Neuronal stem cell (in vitro differentiated cells): ENCODE measurements at places on chromosomes 12 and 14.

GRCh38 chr12:59858508-59859170, 262.8 kb downstream of the SLC16A7 start:
- DNase-seq = no peak

DNA sequence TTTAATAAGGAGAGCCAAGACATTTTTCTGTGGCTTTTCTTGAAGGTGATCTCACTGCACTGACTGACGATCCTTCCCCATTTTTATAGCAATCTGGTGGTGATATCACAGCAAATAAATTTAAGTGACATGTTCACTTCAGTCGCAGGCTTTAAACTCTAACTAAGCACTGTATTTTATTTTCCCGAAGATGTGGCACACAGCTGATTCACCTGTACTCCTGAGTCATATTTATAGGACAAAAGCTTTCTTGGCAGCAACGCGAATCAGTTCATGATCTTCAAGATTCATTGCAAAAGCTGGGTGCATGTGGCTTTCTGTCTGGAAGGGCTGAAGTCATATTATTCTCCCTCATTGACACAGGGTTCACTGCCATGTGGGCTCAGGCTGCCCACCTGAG, 79.8 kb upstream of the TUNAR start:
- no peak for DNase-seq

GRCh38 chr12:105843986-105844760, 294.6 kb downstream of the NUAK1 start:
- DNase-seq = no peak

- DNase-seq = no peak
Measured at GRCh38 chr14:54651649-54652048, 84.7 kb downstream of the SAMD4A start.

DNA sequence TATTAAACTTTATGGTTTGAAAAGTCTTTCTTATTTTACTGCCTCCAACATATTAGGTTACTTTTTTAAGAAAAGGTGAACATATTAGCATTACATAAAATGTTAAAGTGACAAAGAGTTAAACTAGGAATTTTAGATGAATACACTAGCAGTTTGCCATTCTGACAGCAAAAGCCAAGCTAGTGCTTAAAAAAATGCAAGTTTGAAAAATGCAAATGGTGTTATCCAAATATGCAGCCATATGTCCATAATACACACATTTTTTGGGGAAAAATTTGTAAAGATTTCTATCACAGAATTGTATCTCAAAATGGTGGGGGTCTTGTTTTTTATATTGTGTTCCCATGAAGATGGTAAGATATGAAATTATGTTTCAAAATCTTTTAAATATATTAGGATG, 466.1 kb downstream of the FOXG1 start:
- DNase-seq = no peak

- DNase-seq = no peak
Measured at GRCh38 chr12:100503228-100503628, 29.6 kb downstream of the NR1H4 start.

GRCh38 chr12:85669911-85670310, 166.3 kb downstream of the RASSF9 start:
- DNase-seq = no peak

- no peak for DNase-seq
Measured at GRCh38 chr14:77245820-77246219, 25.2 kb downstream of the NGB start.

- DNase-seq = no peak
Measured at GRCh38 chr12:47458279-47458678, 247.6 kb downstream of the RPAP3 start.

DNA sequence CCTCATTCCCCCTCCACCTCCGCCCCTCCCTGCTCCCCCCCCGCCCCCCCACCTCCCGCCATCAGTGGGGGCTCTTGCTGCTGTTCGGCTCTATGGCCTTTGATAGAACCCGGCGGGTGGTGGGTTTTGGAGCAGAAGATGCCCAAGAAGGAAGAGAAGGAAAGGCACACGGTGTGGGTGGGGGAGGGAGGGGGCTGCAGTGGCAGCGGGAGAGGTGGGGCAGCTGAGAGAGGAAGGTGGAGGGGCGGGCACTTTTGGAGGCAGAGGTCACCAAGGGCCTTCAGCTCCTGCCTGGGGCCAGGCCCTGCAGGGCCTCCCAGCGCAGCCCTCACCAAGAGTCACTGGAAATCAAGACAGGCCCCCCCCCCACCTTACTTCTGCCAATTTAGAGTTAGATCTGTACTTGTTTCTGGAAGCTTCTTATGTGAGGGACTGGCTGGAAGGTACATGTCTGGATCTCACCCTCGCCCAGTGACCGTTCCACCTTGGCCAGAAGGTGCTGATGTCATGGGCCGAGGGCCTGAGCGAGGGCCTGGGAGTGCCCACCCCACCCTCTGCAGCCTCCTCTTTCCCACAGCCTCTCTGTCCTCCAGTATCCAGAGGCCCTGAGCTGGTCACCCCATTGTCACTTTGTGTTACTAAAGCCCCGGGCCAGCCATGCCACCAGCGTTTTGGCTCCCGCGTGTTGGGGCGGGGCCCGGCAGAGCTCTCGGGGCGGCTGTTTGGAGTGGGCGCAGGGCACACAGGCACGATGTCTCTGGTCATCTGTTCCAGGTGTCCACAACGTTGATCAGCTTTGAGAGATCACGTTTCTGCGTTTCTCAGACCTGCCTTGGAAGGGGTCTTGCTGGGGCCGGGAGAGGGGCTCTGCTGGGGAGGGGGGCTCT, 153.9 kb downstream of the KIF26A start:
- no peak for DNase-seq

DNA sequence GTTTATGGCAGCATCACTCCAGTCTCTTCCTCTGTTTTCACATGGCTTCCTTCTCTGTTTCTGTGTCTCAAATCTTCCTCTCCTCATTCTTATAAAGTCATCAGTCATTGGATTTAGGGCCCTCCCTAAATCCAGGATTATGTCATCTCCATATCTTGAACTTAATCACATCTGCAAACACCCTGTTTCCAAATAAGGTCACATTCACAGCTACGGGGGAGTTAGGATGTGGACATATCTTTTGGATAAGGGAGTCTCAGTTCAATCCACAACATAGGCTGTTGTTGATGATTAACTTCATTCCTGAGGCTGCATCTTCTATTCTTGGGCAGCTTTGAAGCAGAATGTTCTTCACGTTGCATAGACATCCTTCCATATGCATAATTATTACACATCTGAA, 40.3 kb upstream of the NTF3 start:
- no peak for DNase-seq

DNA sequence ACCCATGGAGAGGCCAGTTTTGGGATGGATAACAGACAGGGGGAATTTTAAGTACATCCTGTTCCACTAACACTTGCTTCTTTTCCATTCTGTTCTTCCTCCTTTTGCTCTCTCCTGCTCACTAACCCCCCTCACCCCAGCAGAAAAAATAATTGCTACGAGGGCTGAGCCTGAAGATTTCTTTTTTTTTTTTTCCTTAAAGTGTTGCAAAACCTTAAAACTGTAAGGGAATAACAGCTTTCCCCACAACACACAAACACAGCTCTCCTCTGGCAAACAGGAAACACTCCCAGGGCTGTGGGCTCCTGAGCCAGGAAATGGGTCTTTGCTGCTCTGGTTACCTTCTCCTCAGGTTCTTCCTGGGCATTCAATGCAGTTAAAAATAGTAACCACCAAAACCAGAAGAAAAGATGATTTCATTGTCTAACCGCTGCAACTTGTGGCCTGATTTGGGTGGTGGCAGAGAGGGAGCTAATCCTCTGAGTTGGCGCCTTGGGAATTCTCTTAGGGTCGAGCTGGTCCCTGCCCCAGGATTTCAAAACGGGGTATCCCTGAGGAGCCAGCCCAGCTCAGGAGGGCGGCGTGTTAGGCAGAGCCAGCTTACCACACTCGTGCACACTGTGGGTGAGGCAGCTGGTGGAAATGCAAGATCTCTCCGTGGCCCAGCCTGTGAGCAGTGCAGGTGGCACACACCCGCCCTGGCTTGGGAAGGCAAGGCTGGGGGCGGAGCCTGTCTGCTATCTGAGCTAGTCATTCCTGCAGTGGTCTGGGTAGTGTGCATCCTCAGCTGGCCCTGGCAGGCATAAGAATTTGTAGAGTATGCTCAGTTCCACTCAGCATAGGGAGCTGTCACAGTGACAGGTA, 17.1 kb upstream of the EMP1 start:
- DNase-seq = no peak

DNA sequence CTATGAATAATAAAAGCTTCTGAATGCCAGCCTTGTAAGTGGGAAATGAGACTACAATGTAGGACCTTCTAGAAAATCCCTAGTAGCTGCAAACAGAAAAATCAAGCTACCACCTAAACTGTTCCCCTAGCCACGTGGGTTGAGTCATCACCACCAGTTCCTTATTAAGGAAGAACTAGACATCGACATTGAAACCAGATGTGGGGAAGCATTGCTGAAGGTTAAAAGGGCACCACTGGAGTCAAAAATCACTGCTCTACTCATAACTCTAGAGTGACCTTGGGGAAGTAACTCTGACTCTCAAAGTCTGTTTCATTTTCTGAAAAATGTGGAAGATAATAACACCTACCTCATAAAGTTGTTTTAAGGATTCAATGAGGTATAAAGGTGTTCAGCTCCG, 9.4 kb upstream of the CNIH1 start:
- no peak for DNase-seq

GRCh38 chr12:124696693-124697476, 129.5 kb upstream of the NCOR2 start:
- no peak for DNase-seq

DNA sequence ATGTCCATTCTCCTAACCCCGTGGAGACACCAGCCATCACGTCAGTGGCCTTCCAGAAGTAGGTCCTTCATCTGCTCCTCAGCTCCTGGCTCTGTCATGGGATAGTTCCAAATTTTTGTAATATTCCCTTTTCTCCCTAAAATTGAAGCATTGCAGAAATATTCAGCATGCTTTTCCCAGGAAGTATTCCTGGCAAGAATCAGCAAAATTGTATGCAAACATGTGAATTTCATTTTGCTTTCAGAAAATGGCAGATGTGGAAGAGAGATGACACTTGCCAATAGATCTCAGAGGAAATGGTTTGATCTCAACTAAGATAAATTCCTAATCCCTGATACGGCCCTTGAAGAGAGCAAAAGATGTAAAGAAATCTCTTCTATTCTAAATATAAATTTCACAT, 298.9 kb downstream of the ITPR2 start:
- DNase-seq = no peak

GRCh38 chr12:106317406-106318082, 15.0 kb downstream of the TCP11L2 start:
- no peak for DNase-seq

DNA sequence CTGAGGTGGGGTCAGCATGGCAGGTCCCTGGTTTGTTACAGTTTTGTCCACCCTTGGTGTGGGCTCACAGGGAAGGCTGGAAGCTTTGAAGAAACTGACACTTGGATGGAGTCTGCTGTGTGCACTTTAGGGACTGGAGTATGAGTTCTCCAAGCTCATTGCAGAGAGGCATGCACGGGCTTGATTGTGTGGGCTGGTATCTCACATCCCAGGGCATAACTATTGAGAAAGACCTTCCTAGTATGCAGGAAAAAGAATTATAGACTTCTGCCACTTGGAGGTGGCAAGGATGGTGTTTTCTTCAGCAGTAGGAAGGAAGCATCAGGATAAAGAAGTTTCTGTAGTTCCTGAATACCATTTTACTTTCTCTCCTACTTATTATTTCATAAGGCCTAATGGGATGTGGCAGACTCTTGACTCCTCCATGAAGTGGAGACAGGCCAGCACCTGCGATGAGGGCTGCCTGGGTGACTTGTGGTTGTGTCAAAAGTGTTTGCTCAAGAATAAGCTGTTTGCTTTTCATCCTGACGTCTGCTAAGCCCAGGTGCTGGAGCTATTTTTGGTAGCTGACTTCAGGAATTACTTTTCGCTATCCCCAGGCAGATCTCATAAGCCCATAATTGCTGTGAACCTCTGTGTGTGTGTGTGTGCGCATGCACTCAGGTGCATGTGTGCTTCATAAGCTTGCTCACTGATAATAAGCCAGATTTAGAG, 125.8 kb downstream of the KTN1 start:
- DNase-seq = no peak

DNA sequence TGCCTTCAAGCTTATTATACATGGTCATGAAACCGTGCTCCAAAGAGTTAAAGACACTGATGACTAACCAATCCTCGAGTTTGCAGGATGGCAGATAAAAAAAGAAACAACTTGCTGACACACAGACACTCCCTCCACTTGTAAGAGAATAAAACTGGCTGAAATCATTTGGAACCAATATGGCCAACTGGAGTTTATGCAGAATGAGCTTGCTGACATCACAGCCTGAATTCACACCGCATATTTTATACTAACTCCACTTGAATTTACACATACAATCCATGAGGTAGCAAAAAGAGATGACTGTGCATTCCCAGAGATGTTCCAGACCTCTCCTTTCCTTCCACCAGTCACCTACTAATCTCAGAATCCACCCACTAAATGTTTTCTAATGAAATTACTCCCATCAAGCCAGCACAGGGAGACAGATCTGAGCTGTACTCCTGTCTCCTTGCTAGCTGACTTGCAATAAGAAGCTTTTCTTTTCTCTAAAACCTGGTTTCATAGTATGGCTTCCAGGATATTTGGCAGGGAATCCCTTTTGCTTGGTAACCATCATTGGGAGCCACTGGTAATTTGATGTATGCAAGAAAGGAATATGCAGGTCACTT, 15.8 kb upstream of the PTPRR start:
- DNase-seq = no peak

- no peak for DNase-seq
Measured at GRCh38 chr14:62117751-62118105, 355.5 kb downstream of the SNAPC1 start.

DNA sequence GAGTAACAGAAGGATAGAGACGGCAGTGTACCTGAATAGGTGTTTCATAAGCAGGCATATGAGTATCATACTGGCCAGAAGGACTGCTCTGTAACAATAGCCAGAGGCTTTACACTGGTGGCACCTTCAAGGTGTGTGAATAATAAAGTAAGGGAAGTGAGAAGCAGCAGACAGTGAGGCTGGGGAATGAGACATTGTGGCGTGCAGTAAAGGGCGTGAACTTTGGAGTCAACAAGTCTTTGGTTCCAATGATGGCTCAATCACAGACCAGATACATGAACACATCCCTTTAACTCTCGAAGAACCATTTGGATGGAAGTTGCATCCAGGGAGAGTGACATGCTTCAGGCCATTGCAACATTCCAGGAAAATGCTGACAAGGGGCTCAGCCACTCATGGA, 32.0 kb upstream of the CCND2 start:
- no peak for DNase-seq

GRCh38 chr14:92458136-92459029, 55.2 kb upstream of the RIN3 start:
- no peak for DNase-seq

DNA sequence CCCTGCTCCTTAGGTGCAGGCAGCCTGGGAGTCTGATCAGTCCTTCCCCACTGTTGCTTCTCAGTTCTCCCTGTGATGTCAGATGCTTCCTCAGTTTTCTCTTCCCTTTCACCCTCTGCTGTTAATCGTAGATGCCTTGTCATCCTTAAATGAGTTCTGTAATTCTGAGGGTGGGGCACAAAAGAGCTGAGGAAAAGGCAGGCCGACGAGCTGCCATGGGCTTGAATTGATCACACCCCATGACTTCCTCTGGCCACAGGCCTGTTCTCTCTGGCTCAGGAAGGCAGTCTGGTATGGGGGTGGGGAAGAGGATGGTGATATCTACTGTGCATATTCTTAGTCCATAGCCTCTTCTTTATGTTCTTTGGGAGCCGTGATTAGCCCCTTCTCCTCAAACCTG, 5.2 kb upstream of the AP1G2 start:
- no peak for DNase-seq
